Right ventricle myocardium superior (tissue), 1 donor: ENCODE measurements at places on chromosomes 5 and 9. TPM values are rescaled to one million over a fixed set of nuclear protein-coding genes. Genes with fewer than 3 reads are reported as not detected.

GRCh38 chr5:119578937-119579336 is 50.4 kb upstream of the FAM170A start:
- no peak for DNase-seq

DNA sequence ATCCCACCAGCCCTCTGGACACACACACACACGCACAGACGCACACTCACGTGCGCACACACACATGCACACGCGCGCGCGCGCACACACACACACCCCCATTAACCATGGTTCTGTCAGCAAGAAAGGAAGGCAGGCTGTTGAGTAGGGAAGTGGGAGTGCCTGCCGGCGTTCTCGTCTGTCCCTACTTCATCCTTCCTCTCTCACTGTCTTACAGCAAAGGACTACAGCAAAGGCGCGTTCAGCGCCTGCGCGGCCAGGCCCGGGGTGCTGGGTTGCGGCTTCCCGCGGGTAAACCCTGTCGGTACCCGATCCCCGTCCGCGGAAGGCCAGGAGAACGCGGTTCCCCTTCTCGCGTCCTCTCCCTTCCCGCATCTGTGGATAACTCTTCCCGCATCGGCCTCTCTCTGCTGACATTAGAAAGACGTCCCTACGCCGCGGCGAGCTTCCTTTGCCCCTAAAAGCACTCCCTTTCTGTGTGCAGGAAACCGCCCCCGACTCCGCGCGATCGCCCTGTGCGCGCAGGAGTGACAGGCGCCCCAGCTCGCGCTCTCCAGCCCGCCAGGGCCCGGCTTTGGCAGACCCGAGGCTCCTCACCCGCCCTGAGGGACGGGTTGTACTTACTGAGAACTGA is 219.2 kb downstream of the AGTPBP1 start:
- peak; percentile 82 for DNase-seq

Gene RELL2
- 0.86 TPM for total RNA-seq

Gene GBA2
- 74.6 TPM for total RNA-seq

Gene C1QTNF3
- 0.70 TPM for total RNA-seq

DNA sequence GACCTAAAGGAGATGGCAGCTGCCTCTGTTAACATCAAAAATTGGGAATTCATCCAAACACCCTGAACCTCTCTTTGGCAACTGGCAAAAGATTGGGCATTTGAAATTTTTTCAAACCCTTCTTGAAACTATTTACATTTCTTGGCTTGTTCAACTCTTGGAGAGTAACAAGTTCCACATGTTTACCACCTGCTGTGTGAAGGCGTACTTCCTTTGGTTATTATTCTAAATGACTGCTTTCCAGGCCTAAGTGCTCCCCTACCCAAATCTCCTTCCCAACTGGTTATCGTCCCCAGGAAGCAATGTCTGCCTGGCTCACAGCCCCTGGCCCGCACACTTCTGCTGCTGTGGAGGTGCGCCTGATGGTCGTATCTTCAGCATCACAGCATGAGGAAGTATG is 422.7 kb downstream of the DMAC1 start:
- DNase-seq, result no peak

Gene FOXD4L3
- total RNA-seq, result not detected

Gene SURF4
- 58.3 TPM for total RNA-seq

- DNase-seq, result no peak
These were observed 27.1 kb upstream of the LPAR1 start for GRCh38 chr9:111065414-111065813.

DNA sequence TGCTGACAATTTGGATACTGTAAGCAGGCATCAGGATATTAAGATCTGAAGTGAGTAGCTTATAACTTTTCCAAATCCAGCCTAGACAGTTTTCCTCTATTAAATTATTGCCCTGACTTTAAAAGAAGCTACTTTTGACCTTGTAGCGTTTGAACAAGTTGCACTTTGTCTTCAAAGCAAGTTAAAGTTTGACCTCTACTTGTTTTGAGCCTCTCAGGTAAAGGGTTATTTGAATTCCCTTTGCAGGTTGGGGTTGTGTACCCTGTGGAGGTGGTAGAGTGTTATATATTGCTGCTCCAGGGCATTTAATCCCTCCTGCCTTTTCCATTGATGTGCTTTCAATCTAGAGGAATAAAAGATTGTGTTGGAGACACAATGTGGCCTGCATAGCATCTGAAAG is 30.1 kb downstream of the FXN start:
- no peak for DNase-seq

Gene PCSK5
- total RNA-seq, result 3.4 TPM

Gene IFNB1
- not detected for total RNA-seq

Gene SLCO4C1
- 0.08 TPM for total RNA-seq

DNA sequence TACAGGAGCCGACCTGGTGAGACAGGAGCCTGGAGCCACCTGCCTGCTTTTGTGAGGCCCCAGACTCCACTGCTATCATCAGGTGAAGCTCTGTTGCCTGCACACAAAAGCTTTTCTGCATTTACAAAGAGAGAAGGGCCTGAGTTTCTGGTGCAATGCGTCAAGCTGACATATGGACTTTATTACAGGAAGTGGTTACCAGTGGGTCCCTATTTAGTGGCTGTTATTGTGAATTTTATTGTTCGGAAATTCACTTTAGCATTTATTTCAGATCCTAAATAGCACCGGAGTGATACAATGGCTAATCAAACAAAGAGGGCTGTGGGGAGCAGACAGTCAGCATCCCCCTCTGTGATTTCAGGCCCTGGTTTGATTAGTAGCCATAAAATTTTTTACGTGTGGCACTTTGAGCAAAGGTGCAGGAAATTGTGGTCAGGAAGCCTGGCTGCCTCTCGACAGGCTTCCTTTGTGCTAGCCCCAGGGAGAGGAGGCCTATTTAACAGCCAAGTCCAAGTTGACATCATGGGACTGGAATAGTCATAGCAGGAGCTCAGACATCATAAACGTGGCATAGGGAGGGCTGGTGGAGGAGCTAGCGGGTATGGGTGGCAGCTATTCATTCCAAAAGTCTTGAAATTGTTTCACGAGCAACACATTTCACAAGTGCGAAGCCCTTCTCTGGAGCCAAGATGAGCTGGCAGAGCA is 8.4 kb downstream of the TGFBI start:
- DNase-seq, result no peak

DNA sequence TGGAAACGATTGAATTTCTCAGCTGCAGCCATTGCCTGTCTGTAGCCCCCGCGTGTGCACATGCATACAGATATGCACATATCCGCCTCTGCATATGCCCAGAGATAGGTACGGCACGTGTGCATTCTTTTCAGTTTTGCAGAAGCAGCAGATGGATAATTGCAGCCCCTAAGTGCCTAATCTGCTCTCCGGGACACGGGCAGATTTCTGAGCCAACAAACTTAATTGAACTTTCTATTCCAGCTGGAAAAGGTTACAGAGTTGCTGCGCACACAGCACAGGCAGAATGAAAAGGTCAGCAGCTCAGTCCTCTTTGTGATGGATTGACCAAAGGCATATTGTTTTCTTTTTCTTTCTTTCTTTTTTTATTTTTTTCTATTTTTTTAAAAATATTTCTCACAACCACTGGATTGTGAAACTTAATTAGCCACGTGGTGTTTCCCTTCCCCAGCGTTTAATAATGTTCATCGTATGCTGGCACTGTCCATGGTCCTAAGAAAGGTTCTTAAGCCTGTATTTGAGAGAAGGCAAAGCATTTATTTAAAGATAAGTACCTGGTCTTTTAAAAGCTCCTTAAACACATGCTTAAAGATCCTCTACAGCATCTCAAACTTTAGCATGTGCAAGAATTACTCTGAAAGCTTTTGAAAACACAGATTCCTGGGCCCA is 270.2 kb upstream of the BRINP1 start:
- DNase-seq, result no peak

DNA sequence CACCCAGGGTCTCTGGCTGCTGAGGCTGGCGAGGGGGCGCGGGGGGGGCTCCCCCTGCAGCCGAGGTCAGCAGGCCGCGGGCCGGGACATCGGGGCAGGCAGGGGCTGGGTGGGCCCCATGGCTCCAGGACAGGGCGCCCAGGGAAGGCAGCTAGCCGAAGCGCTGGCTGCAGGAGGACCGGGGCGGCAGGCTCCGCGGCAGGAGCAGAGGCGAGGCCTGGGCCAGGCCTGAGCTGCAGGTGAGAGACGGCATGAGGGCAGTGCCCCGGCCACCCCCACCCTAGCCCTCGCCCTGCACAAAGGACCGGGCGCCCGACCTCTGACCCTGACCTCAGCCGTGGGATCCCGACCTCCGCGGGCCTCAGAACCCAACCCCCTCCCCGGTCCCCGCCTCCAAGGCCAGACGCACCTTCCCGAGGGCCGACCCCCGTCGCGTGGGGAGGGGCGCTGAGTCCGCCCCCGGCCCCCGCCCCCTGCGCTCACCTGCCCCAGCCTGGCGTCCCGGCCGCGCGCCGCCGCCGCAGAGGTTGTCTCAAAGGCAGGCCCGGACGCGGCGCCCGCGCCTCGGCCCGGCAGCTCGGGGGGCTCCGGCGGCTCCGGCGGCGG is 431 bp downstream of the RNF208 start:
- DNase-seq, result no peak

Gene PCDHGA3
- 13.0 TPM for total RNA-seq

GRCh38 chr9:127210851-127211730 is 53.5 kb upstream of the GARNL3 start:
- DNase-seq, result no peak

DNA sequence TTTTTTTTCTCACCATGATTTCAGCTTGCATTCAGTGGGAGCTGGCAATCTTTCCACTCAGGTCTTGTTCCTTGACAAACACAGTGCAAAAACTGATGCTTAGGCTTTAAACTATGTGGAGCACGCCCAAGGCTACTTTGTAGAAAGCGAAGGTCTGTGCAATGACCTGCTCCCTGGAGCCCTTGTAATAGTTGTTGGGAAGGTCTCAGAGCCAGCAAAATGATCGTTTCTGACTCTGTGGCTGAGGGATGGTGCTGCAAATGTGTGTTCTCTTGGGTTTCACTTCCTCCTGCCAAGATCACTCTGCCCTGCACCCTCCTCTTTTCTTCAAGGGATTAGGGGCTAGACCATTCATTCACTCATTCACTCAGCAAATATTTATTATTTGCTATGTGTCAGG is 249.7 kb upstream of the MAP3K1 start:
- peak; percentile 30 for DNase-seq

GRCh38 chr9:16258708-16259107 is 611.8 kb downstream of the BNC2 start:
- DNase-seq, result no peak

GRCh38 chr5:14339468-14339867 is 196.3 kb downstream of the TRIO start:
- no peak for DNase-seq

DNA sequence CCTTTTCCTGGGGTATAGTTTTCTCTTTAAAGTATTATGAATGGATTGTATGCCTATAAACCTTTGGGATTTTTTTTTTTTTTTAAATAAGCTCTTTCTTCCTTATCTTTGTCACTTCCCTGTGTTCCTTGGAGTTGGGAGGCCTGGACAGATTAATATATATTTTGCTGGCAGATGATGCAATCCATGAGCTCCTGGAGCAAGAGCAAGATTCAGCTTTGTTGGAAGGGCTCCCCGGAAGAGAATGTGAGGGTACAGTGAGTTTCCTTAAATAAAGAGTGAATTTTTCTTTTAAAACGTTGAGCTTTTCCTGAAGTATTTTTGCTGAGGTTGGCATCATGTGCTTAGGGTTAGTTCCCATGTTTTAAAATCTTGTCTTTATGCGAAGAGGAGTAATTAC is 98.7 kb upstream of the SLC28A3 start:
- DNase-seq, result no peak

Gene DCP2
- total RNA-seq, result 19.2 TPM

Gene CRB2
- total RNA-seq, result not detected

DNA sequence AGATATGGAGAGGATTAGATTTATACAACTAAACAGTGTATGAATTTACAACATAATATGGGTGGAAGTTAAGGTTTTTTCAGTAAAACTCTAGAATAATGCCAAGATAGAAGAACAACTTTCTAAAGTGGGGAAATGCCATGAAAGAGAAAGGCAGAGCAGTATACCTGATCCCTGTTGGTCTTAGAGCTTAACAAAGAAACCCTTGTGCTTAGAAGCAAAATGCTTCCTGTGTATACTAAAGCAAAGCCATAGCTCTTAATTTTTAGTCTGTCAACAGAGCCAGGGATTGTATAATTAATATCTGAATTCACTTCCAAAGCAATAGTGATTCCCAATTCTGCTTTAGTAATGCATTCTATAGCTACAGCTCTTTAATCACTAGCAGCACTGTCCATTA is 14.4 kb downstream of the C9orf85 start:
- no peak for DNase-seq

Gene ZFP62
- total RNA-seq, result 16.6 TPM

Gene ROPN1L
- total RNA-seq, result not detected

GRCh38 chr9:88527618-88528017 is 7.4 kb upstream of the NXNL2 start:
- DNase-seq, result no peak

Gene TRIM14
- total RNA-seq, result 4.9 TPM

DNA sequence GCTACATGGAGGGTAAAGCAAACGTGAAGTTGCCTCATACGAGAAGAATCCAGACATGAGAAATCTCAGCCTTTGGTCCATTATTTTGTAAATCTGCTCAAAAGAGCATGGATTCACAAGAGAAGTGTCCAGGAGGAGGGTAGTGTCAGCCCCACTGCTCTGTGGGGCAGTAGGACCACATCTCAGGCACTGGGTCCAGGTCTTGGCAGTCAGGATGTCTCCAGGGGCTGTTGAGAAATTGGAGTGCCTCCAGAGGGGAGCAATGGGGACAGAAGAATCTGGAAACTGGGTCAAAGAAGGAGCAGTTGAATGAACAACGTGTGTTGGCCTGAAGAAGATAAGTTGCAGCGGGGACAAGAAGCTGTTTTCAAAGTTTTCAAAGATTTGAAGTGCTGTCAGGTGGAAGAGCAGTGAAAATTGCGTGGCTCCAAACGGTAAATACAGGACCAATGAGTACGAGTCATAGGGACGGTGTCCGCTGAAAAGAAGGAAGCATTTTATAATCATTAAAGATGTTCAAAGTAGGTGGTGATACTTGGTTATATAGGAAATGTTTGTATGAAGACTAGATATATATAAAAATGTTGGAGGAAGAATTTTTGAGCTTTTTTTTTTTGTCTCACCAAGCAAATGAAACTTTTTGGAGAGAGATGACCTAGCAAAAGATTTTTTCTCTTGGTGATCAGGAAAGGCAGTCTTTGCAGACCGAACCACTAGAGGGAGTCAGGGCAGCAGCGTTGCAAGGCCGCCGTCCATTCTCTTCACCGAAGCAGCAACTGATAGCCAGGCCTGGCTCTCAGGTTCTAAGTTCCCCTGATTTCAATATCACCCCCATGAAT is 57.1 kb upstream of the ZBED3 start:
- DNase-seq, result peak; percentile 66
